ENCODE measurements at places on chromosomes 3 and 15. TPM values are rescaled to one million over a fixed set of nuclear protein-coding genes. Genes with fewer than 3 reads are reported as not detected.

The C3orf22 gene
- not detected for total RNA-seq

The CD200R1 gene
- not detected for total RNA-seq

The TGM5 gene
- total RNA-seq = not detected

The FAN1 gene
- total RNA-seq = 16.2 TPM

The TICRR gene
- 18.4 TPM for total RNA-seq

The GPR87 gene
- 14.5 TPM for total RNA-seq

The CHST14 gene
- 12.2 TPM for total RNA-seq

The MKRN2 gene
- 45.8 TPM for total RNA-seq

The STRIT1 gene
- total RNA-seq = not detected

The GOLGA8K gene
- 1.2 TPM for total RNA-seq

The TMC3 gene
- total RNA-seq = not detected

The ATP8B4 gene
- total RNA-seq = not detected

The SERINC4 gene
- not detected for total RNA-seq

The NANOGP8 gene
- total RNA-seq = not detected

The CSPG4 gene
- 2.9 TPM for total RNA-seq

The NUDT16 gene
- total RNA-seq = 7.9 TPM
